ENCODE measurements at places on chromosomes 6 and 20.

DNA sequence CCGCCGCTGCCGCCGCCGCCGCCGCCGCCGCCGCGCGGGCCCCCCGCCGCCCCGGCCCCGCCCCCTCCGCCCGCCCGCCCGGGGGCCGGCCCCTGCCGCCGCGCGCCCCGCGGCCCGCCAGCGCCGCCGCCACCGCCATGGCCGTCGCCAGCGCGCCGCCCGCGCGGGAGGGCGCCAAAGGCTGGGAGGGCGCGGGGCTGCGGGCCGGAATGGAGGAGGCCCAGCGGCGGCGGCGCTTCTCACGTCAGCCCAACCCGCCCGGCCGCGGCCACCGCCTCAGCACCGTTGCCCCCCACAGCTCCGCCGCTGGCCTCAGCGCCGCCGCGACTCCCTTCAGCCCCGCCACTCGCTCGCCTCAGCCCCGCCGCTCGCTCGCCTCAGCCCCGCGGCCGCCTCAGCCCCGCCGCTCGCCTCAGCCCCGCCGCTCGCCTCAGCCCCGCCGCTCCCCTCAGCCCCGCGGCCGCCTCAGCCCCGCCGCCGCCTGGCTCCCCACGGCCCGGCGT is 258 bp downstream of the PHF10 start:
- peak; percentile 13 for DNase-seq

GRCh38 chr20:11926292-11926998 is 8.8 kb downstream of the BTBD3 start:
- no peak for DNase-seq

DNA sequence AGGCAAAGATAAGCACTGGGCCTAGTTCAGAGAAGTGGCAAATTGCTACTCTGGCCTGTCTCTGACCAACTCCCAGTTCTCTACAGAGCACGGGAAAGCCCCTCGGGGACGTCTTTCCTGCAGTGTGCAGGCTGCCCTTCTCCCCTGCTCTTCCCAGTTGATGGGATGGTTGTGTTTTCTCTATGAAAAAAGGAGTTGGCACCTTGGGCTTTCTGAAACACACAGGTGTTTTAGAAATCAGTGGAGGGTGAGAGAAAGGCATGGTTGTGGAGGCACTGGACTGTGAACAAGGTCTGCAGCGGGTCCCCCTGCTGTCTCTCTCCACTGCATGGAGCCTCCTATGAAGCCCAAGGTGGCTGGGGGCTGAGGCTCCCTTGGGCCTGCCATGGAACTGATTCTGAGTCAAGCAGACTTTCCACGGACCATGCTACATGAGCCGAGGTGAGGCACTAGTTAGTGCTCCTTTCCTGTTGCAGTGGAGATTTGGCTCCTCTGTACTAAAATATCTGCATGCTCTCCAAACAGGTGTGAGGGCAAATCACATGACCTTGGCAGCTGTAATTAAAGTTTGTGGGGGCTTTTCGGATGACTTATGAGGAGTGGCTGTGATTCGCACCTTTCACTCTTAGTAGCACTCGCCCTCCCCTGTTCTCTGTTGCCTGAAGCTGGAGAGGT is 16.3 kb downstream of the GTSF1L start:
- DNase-seq: no peak

DNA sequence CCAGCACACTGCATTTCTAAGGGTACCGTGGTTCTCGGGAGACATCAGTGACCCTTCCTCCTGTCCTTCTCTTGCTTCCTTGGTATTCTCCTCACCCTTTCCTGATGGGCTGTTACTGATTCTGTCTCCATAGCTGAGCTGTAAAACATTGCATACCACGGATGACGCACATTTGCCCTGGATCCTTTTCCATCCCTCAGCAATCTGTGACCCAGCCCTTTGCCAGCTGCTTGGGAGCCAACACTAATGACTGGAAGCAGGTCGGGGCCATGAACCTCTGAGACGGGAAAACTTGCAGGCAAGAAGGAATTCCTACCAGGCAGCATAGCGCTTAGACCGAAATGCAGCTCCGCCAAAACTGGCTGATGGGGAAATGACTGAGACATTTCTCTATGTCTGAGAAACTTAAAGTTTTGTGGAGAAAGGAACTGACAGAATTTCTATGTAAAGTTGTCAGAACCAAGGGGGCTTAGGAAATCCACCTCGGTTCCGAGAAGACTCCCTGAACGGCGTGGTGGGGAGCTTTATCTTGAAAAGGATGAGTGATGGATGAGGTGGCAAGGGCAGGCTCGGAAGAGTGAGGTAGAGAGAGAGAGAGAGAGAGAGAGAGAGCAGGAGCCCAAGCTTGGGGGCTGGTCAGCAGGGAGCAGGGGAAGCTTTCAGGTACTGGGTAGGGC is 19.2 kb downstream of the TUBB2B start:
- DNase-seq: no peak

- DNase-seq: no peak
These were observed 15.2 kb downstream of the ADISSP start for GRCh38 chr20:3752386-3752759.
